Activated naive CD8-positive, alpha-beta T cell treated with anti-CD3 and anti-CD28 coated beads, Interleukin-2, amount 10 ng/mL, durations not matched to agents 7 days and 5 days (primary cell): ENCODE measurements at places on chromosomes 11 and 22. TPM values are rescaled to one million over a fixed set of nuclear protein-coding genes. Genes with fewer than 3 reads are reported as not detected.

Gene TAGLN
- 6.4 TPM for total RNA-seq

GRCh38 chr11:114302663-114303062 is 6.5 kb downstream of the NNMT start:
- DNase-seq: no peak

Gene APOBEC3C
- total RNA-seq: 120 TPM

Gene SGSM1
- 1.1 TPM for total RNA-seq

Gene OR51E2
- not detected for total RNA-seq

GRCh38 chr11:3152471-3153110 is 12.5 kb downstream of the OSBPL5 start:
- DNase-seq: no peak

Gene FERMT3
- total RNA-seq: 231 TPM

DNA sequence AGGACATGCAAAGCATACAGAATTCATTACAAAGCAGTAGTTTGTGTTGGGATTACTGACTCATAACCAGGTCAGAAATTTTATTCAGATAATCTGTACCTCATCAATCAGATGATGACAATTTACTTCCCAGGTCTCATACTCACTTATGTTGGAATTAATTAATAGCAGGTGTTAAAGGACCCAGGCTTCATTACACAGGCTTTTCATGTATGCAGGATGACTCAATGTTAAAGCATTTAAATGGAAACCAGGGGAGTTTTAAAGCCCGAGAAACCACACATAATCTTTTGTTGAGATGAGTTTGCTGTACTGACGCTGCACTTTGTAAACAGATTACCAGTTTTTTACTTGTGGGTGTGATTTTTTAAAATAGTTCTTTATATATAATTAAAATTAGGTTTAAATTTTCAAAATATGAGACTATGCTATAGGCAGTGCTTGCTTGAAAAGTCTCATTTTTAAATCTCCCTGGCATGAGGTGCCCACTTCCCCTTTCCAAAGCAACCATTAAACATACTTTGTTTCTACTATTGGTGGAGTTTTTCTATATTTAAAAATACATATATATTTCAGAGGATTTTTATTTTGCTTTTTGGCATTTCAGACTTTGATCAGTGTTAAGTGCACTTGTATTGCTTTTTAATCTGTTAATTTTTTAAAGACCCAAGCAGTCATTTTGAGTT is 41.0 kb downstream of the CEP57 start:
- DNase-seq: no peak

- no peak for DNase-seq
Observed at GRCh38 chr22:30731658-30732057, 37.0 kb downstream of the OSBP2 start.
